Uterus (tissue), 4 donors: ENCODE measurements at places on chromosomes 6 and 20. TPM values are rescaled to one million over a fixed set of nuclear protein-coding genes. Genes with fewer than 3 reads are reported as not detected.

GNRH2 gene
- not detected for total RNA-seq

SPDEF gene
- total RNA-seq = 0.52 TPM

COL19A1 gene
- not detected for total RNA-seq

XKR7 gene
- not detected for total RNA-seq

MCHR2 gene
- not detected for total RNA-seq

DNA sequence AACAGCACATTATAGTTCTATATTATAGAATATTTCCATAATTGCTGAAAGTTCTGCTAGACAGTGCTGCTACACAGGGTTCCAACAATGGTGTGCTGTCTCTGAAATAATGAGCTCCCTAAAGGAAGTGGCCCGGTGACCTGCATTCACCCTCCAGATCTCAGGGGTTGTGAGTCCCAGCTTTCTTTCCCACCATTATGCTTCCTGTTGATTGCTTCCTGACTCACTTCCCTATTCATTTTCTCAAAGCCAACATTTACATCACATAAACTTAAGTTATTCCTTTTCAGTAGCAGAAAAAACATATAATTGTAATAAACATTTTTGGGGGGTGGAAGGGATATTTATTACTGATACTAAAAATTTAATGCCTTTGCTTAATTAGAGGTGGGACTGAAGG, 12.9 kb upstream of the CCN6 start:
- no peaks in the 10 kb centered on the region for H3K36me3 ChIP-seq
- no peak overlapping the region for H3K4me3 ChIP-seq
- DNase-seq = no peak
- peaks cover 7% of the 10 kb centered on the region for H3K4me1 ChIP-seq

- no peaks in the 10 kb centered on the region for H3K36me3 ChIP-seq
- DNase-seq = no peak
- H3K27me3 ChIP-seq = peaks cover 8% of the 10 kb centered on the region
- no peak overlapping the region for H3K27ac ChIP-seq
- no peaks in the 10 kb centered on the region for H3K4me1 ChIP-seq
- H3K4me3 ChIP-seq = no peak overlapping the region
Observed at GRCh38 chr6:100430962-100431361, 33.8 kb downstream of the SIM1 start.

DNA sequence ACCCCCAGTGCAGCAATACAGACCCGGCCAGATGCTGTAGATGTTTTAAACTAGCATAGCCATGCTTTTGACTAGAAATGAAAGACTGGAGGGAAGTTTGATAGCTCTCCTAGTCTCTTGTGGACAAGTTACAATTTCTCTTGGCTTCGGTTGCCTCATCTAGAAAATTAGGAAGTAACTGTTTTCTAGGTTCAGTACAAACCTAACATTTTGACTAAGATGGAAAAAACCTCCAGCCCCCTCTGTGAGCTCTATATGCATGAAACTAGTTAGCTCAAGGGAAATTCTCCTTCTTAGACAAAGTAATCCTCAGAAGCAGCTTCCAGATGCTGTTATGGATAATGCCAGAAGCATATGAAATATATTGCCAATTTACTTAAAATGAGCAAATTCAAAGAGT, 86.6 kb downstream of the RNF144B start:
- no peaks in the 10 kb centered on the region for H3K4me1 ChIP-seq
- no peak overlapping the region for H3K27ac ChIP-seq
- no peak overlapping the region for H3K4me3 ChIP-seq
- H3K27me3 ChIP-seq = no peaks in the 10 kb centered on the region

DNA sequence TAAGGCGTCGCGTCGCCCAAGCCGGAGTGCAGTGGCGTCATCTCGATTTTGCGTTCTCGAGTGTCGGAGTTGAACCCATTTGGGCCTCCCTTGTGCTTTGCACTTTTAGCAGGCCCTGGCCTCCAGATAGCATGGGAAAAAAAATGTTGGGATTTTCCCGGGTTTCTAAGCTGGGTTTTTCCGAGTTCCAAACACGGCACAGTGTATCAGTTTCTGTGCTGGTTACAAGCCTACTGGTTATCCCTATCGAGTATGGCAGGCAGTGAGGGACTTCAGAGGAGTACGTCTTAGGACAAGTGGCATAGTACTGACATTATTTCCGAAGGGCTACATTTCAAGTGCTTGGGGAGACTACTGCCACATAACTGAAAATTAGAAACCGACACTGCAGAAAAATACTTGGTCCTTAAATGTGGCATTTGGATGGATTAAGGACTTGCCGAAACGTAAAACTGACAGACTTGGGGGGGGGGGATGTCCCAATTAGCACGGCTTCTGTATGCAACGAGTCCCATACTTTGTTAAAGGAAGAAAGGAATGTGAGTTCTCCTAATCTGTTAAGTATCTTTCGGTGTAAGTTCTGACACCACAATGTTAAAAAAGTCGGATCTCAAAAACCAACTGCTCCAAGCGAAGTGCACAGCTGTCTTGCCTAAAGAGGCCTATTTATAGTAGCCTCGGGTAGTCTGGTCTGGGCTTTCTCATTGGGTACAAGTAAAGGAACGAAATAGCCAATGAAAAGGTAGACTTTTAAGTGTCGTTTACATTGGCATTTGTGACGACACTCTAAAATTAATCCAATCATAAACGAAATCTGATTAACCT, 70.2 kb downstream of the HFE start:
- no peak for DNase-seq
- H3K4me1 ChIP-seq = no peaks in the 10 kb centered on the region
- H3K27ac ChIP-seq = peak overlapping the region; percentile 97
- no peaks in the 10 kb centered on the region for H3K36me3 ChIP-seq
- peak overlapping the region; percentile 81 for H3K4me3 ChIP-seq

GRCh38 chr20:10603378-10603777, 70.4 kb downstream of the JAG1 start:
- H3K27me3 ChIP-seq = no peaks in the 10 kb centered on the region
- DNase-seq = no peak
- no peak overlapping the region for H3K4me3 ChIP-seq
- H3K36me3 ChIP-seq = no peaks in the 10 kb centered on the region
- H3K27ac ChIP-seq = peak overlapping the region; percentile 77
- no peaks in the 10 kb centered on the region for H3K4me1 ChIP-seq
